ENCODE measurements at places on chromosomes 4 and X. TPM values are rescaled to one million over a fixed set of nuclear protein-coding genes. Genes with fewer than 3 reads are reported as not detected.

Gene FMR1NB
- not detected for polyA plus RNA-seq

Gene MAGEB1
- polyA plus RNA-seq = not detected

Gene MID1
- 1.6 TPM for polyA plus RNA-seq

Gene TEC
- polyA plus RNA-seq = 2.1 TPM

Gene AFM
- not detected for polyA plus RNA-seq

Gene PCDH11X
- polyA plus RNA-seq = not detected

Gene MAGEC1
- not detected for polyA plus RNA-seq

Gene ESX1
- not detected for polyA plus RNA-seq

Gene HTRA3
- 28.9 TPM for polyA plus RNA-seq

Gene KCTD8
- polyA plus RNA-seq = not detected

Gene ABRAXAS1
- polyA plus RNA-seq = 3.1 TPM

Measured in heart left ventricle (tissue), 16 donors.